ENCODE measurements at places on chromosomes 1 and 21.

GRCh38 chr1:185853739-185854138, 119.5 kb downstream of the HMCN1 start:
- DNase-seq: no peak

- no peak for DNase-seq
These were observed 12.2 kb downstream of the OR2B11 start for GRCh38 chr1:247445526-247446356.

DNA sequence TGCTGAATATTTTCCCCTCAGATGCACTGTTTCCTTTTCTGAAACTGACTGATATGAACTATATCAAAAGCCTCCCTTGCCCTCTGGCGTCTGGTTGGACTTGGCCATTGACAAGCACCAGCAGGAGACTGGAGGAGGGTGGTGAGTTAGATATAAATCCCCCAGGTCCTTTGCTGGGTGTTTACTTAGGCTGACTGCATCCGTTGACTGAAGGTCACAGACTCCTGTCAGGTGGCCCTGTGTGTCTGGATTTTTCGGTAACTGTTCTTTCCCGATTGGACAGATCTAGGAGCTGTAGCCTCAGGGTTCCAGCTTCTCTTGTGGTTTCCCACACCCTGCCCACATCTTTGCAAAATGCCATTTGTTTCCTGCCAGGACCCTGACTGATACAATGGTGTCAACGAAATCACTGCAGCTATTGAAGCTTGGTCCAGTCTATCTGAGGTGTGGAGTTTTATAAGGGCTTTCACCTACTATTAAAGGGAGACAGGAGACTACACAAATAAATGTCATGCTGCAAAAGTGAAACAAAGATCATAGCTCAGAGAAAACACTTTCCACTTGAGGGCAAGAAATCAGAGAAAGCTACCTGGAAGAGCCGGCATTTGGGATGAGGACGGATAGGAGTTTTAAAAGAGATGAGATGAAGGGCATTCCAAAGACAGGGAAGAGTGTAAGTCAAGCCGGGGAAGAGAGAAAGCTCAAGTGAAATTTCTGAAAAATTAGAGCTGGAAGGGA, 1.5 kb upstream of the MAGI3 start:
- peak; percentile 46 for DNase-seq

DNA sequence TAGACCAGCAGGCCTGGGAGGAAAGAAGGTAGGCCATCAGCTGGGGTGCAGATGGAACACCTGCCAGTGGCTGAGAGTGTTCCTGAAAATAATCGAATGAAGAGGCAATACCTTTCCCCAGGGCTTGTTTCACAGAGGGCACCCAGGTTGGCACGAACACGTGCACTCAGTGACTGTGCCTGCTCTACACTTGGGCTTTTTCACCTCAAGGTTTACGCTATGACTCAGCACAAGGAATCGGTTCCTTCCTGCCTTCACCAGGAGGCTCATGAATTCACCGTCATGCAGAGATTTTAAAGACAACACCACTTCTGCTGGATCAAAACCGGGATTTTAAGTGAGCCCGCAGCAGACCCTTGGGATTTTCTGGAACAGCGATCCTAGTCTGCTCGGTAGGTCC, 118.5 kb upstream of the ADAR start:
- peak; percentile 41 for DNase-seq

DNA sequence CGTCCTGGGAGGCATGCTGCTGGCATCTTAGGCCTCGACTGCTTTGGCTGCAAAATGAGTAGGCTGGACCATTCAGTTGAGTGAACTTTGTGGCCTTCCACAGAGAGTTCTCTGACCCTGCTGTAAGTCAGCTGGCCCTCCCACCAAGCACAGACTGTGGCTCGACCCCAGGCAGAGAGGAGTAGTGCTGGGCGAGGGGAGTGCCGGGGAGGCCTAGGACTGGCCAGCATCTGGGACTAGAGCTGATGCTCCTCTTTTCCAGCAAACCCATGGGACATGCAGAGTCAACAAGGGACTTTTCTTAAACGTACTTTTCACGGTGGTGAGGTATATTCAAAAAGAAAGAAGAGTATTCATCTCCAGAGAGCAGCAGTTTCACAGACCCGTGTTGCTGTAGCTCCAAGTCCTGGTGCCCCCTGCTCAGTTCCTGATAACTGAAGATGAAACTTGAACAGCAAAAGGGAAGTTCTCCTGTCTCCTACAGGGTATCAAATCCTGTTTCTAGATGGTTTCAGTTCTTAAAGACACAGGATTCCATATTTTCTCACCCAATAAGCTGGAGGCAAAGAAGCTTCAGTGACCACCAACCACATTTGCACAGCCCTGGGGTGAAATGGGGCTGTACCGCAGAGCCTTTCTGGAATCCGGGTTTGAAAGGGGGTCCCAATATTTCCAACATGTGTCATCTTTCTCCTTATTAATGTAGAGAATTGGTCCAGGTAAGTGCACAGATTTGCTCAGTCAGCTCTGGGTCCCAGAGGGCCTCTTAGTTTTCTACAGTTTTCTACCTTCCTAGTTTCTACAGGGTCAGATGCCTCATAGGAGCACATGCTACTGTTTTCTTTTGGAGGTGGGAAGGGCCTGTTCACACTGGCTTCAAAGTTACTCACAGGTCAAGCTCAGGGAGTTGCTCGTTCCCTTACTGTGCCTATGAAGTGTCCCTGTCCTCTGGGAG, 20.9 kb downstream of the BATF3 start:
- no peak for DNase-seq

DNA sequence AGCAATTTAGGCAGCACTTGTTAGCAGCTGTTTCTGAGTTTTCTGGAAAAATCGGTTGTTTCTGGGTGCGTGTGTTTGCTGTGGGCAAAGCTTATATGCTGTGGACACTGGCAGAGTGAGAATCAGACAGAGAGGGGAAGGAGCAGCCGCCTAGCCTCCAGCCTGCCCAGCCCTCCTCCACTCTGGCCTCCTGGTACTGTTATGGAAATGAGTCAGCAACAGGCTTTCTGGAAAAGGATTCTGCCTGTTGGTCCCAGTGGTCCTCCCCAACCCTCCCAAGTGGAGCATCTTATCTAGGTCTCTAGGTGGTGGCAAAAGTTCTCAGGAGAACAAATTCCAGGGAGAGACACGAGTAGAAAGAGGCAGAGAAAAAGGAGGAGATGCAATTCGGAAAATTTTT, 42.2 kb upstream of the GOLT1A start:
- peak; percentile 25 for DNase-seq

- DNase-seq: no peak
These were observed 10.4 kb upstream of the WNT3A start for GRCh38 chr1:227996187-227996950.

GRCh38 chr1:159854693-159855192, 7.7 kb downstream of the VSIG8 start:
- DNase-seq: peak; percentile 68

- no peak for DNase-seq
These were observed 7.0 kb downstream of the COL24A1 start for GRCh38 chr1:86149591-86149990.

- peak; percentile 100 for DNase-seq
These were observed 61.5 kb upstream of the WLS start for GRCh38 chr1:68293609-68294366.

DNA sequence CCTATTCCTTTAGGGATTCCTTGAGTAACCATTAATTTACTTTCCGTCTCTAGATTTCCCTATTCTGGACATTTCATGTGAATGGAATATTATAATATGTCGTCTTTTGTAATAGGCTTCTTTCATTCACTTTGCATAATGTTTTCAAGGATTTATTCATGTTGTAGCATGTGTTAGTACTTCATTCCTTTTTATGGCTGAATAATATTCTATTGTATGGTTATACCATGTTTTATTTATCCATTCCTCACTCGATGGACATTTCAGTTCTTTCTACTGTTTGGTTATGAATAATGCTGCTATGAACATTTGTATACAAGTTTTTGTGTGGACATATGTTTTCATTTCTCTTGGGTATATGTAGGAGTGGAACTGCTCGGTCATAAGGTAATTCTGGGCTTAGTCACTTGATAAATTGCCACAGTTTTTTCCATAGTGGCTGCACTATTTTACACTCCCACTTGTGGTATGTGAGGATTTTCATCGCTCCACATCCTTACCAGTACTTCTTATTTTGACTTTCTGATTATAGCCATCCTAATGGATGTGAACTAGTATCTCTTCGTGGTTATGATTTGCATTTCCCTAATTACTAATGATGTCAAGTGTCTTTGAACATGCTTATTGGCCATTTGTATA, 17.7 kb downstream of the PPP2R5A start:
- no peak for DNase-seq

DNA sequence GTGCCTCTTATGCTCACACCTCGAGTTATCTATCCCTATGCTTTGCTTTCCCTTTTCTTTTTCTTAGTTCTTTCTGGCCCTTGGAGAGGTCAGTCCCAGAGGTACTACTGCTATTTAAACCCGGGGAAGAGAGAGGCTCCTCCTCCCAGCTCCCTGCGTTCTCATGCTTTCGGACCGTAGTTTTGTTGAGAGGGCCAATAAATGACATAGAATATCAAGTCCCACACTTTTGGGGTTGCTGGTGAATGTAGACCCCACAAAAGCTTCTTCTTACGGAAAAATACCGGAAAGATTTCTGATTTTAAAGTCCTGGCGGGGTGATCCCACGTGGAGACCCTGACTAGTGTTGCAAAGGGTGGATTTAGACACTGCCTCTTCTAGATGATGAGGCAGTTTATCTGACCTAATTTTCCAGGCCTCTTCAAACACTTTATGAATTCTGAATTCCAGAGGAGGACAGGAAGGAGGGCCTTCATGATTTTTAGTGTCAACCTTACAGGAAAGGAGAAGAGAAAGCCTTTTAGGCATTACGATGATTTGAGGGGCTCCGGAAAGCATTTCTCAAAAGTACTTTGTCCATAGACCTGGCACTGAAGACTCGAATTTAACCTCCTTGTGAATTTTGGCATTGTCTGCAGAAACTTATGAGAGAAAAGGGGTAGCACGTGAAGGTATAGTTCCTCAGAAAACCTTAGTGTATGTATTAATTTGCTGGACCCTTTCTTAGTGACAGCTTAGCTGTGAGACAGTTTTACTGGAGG, 694 bp downstream of the TMEM167B start:
- peak; percentile 71 for DNase-seq

GRCh38 chr1:6235296-6235677, 477 bp downstream of the ICMT start:
- DNase-seq: no peak

GRCh38 chr1:93567255-93567918, 114.2 kb downstream of the BCAR3 start:
- DNase-seq: peak; percentile 67

- no peak for DNase-seq
These were observed 346.5 kb upstream of the PLD5 start for GRCh38 chr1:242870966-242871365.

DNA sequence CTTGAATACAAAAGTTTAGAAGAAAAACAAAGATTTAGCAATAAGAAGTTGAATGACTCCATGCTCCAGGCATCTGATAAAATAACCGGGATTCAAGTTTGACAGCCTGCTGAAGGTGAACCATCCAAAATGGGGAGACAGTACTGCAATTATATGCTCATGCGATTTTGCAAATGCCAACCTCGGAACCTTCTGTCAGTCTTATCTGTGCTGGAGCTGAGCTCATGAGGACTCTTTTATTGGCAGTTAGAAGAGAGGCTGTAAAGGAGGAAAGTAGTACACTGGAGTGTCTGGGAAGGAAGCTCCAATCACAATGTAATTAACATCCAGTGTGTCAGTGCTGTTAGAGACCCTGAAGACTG, 170.0 kb downstream of the GALNT2 start:
- peak; percentile 23 for DNase-seq

DNA sequence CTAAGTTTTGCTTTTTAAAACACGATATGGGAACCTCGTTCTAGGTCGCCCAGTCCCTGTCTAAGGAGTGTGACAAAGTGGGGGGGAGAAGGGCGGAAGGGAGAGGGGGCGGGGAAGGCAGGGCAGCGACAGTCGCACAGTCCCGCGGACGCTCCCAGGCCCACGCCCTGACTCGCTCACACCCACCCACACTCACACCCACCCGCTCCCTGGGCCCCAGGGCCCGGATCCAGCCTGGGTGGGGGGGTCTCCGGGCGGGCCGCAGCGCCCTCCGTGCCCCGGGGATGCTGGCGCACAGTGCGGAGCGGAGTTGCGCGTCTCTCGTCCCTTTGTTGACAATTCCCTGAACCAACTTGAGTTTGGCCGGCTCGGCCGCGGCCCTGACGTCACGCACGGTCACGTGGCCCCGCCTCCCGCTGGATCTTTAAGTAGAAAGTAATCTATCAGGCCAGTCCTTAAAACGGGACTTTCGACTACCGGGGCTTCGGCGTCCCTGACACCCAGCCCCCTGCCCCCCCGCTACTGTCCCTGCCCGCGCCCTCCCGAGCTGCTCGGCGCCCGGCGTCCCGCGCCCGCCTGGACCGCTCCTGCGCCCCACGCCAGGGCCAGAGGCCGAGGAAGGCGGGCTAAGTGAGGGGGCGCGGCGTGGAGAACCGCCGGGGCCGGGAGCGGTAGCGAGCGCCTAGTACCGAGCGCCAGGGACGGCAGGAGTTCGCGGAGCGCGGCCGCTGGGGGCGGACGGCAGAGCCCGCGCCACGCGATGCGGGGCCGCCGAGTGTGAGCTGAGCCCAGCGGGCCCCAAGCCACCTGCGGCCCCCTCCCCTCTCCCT, at the start of gene FOXD3:
Gene FOXD3, plus strand, starts transcription at position 454 of the 830 bp plus-strand sequence. CDS start 492 bp downstream, outside the sequence.
- DNase-seq: peak; percentile 87

DNA sequence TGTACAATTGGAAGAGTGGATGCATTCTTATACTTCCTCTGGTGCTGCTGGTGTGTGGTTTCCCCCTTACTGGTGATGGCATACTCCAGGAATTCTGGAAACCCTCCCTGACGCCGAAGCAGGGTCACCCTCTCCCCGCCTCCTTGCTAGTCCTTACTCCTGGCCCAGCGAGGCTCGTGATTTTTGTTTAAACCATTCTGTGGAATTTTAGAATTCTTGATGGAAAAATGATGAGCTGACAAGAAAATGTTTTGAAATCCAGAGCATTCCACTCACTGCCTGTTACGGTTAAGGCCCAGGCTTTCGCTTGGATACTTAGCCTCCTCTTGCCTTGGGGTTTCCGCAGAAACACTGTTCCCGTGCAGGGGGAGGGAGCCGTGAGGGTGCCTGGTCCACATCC, 41.1 kb downstream of the IL6R start:
- peak; percentile 59 for DNase-seq

- no peak for DNase-seq
These were observed 6.8 kb downstream of the OLIG2 start for GRCh38 chr21:33032434-33033047.

DNA sequence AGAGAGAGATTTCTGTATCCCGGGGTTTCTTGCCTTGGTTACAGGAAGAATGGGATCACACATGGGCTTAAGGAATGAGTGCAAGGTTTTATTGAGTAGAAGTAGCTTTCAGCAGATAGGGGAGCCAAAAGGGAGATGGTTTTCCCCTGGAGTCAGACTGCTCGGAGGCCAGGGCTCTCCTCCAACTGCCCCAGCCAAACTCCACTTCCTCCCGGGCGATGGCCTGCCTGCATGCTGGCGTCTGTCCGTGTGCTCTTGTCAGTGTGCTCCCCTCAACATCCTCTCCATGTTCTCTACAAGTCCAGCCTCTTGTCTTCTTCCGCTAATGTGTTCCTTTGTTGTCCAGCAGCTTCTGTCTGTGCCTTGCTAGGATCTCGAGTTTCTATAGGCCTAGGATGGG, 421.3 kb upstream of the ADGRL2 start:
- peak; percentile 16 for DNase-seq

DNA sequence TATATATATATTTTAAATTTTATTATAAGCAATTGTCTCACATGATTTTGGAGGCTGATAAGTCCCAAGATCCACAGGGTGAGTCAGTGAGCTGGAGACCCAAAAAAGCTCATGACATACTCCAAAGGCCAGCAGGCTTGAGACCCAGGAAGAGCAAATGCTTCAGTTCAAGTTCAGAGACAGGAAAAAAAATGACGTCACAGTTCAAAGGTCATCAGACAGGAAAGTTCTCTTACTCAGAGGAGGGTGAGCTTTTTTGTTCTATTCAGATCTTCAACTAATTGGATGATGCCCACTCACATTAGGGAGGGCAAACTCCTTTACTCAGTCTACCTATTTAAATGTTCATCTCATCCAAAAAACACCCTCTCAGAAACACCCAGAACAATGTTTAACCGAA, 18.2 kb downstream of the RXRG start:
- no peak for DNase-seq
